ENCODE measurements at places on chromosomes 1 and 21.
A peak's percentile ranks its signal among the peaks of the same experiment; 100 is the strongest.

- DNase-seq = no peak
Measured at GRCh38 chr1:111857194-111857651, 101.5 kb downstream of the DDX20 start.

DNA sequence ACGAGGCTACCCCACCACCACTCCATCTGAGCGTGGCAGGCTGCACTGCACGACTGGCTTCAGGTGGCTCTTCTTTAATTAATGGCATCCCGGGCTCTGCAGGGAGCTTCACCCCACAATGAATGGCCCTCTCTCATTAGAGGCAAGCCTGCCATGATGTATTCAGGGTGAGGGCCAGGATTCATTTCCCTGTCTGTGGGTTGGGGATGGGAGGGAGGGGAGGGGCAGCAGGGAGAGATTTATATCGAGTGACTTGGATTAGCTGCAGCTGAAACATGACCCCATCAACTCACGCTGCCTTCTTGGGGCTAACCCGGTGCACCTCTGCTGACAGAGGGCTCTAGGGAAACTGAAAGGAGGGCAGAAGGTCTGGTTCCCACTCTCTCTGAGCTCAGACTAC lies 54.2 kb downstream of the ERI3 start:
- DNase-seq = peak; percentile 50

DNA sequence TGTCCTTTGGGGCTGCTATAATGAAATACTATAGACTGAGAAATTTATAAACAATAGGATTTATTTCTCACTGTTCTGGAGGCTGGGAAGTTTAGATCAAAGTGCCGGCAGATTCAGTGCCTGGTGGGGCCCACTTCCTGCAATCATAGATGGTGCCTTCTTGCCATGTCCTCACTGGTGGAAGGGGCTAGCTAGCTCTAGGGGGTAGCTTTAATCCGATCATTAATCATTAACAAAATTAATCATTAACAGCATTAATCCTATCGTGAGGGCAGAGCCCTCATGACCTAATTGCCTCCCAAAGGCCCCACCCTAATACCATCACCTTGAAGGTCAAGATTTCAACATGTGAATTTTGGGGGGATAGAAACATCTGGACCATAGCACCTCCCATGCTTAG lies 124.3 kb downstream of the TRABD2B start:
- no peak for DNase-seq

- no peak for DNase-seq
Measured at GRCh38 chr1:168320800-168321450, 40.2 kb downstream of the TBX19 start.

- DNase-seq = no peak
Measured at GRCh38 chr1:47547753-47548573, 110.1 kb downstream of the FOXD2 start.

DNA sequence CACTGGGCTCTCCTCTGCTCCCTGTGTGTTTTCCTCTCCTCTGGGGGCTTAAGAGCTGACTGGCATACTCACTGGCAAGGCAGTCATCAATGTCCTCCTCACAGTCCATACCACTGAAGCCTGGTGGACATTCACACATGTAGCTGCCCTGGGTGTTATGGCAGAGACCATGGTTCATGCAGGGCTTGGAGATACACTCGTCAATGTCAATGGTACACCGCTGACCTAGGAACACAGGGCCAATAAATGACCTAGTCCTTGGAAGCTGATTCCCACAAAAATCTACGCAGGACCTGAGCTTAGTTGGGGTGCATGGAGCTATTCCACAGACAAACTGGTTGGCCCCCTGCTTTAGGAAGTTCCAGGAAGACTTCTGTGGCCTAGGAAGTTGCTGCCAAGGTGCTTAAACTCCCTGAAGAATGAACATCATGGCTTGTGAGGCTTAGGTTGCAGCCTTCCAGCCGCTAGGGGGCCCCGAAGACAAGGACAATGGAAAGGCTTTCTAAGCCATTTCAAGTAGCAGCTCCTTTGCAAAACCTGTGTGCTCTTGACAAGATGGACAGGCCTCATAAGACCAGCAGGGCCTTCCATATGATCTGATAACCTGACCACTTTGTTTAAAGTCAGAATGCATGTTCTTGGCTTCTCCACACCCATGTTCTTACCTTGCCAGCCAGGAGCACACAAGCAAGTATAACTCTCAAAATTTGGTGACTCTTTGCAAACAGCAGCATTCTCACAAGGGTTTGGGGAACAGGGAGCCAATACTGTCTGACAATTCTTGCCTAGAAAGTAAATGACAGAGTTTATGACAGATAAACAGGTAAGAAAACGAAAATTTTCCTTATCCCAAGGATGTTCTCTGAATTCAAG lies 52.3 kb upstream of the ADAM30 start:
- DNase-seq = peak; percentile 55
